ENCODE measurements at places on chromosomes 13 and 19.

DNA sequence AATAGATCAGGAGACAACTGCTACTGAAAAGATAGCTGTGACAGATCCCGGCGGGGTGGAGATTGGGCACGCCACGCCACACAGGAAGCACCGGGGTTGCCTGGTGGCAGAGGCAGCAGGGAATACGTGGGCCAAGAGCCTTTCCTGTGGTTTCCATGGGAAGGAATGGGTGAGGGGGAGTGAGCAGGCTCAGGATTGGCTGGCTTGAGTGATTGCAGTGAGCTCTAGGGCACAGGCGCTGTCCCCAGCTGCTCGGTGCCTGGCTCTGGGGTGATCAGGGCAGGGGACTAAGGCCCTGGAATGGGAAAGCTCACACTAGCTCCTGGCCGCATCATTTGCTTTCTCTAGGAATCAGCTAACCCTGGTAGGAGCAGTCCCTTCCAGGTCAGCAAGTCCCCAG lies 166.1 kb downstream of the USP12 start:
- no peak for DNase-seq

- DNase-seq, result no peak
Observed at GRCh38 chr19:5822181-5822844, 17.2 kb downstream of the FUT6 start.

DNA sequence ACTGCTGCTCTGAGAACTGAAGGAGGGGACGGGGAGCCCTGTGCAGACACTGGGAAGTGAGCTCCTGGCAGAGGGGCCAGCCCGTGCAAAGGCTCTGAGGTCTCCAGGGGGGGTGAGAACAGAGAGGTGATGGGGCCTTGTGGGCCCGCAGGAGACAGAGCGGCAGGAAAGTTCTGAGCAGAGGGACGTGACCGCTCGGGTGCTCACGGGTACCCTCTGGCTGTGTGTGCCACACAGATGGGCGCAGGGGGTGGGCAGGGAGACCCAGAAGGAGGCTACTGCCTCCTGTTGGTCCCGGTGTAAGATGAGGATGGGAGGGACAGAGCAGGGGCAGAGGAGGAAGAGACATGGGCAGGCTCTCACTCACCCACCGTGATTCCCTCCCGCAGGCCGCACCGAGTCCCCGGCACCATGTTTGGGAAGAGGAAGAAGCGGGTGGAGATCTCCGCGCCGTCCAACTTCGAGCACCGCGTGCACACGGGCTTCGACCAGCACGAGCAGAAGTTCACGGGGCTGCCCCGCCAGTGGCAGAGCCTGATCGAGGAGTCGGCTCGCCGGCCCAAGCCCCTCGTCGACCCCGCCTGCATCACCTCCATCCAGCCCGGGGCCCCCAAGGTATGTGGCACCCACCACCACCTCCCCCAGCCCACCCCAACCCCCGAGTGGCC lies 27.5 kb upstream of the NCCRP1 start:
- no peak for DNase-seq

GRCh38 chr13:106471957-106472543 lies 63.4 kb downstream of the EFNB2 start:
- no peak for DNase-seq

DNA sequence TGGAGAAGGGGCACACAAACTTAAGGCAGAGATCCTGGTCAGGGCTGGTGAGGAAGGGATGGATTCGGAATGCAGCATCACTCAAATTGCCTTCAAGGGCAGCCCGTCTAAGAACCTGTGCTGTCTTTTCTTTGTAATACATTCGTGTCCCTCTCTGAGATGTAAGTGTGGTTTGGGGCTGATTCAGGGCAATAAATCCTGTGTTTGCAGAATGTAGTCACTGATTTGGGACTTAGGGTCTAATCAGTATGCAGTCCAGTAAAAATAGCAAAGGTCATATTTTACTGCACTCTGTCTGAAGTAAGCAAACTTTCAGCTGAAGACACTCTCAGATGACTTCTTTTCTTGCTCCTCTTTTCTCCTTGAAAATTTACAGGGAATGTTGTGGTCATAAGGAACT lies 93.8 kb upstream of the C1QTNF9B start:
- no peak for DNase-seq

All from GM10248 (cell line).